Activated CD4-positive, alpha-beta memory T cell treated with anti-CD3 and anti-CD28 coated beads, Interleukin-2, amount 10 ng/mL, durations not matched to agents 7 days and 5 days (primary cell): ENCODE measurements at places on chromosomes 16 and 17.

DNA sequence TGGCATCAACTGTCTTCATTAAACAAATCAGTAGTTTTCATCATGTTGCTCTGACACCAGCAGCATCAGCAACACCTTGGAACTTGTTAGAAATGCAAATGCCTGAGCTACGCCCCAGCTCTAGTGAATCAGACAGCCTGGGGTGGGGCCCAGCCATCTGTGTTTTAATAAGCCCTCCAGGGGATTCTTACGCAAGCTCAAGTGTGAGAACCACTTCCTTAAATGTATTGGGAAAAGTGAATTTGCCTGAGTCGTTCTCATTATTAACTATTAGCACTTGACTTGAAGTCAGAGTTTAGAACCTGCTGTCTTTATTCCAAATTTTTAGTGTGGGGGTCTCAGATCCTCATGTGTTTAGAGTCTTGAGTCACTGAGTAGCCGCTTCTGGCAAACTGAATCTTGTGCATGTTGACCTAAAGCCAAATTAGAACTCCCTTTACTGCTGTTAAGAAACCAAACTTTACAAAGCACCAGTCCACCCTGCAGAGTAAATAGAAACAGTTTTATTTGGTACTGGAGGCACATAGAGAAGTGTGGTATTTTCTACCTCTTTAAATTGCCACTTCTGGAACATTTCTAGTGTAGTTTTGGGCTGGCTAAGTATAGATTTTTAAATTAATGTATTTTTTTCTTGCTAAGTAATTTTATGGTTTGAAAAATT lies 137.4 kb upstream of the COX10 start:
- DNase-seq = no peak

GRCh38 chr17:74497471-74497870 lies 31.0 kb downstream of the CD300A start:
- DNase-seq = peak; percentile 9

- peak; percentile 84 for DNase-seq
Measured at GRCh38 chr17:37047631-37048104, 98.9 kb downstream of the AATF start.

DNA sequence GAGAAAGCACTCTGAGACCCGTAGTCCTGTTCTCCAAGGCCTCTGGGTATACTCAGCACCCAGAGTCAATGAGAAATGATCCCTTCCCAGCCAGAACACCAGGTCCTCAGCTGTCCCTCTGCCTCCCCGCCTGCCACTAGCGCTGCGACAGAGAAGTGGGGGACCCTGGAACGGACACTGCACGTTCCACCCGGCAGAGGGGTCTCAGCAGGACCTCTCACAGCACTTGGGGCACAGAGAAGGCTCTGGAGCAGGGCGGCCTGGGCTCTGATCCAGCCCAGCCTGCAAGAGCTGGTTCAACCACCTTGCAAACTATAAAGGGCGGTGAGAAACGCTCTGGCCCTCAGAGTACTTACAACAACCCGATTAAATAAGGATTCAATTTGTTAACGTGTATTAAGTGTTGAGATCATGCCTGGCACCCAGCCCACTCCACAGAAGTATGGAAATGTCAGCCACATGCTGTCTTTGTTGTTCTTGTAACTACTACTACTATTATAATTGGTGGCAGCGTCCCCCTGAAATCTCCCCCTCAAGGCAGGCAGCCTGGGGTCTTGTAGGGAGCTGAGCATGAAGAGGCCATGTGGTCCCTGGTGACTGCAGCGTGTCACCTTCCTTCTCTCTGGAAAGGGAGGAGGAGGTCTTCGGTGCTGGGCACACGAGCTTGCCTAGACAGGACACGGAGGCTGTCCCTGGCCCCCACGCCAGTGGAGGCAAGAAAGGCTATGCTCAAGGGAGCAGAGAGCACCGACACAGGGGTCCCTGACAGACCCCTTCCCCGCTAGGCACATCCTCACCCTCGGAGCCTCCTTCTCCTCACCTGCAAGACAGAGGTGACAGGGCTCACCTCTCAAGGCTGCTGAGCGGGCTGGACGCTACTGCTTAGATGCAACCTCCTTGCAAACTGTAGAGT lies 2.4 kb downstream of the OSGIN1 start:
- no peak for DNase-seq

DNA sequence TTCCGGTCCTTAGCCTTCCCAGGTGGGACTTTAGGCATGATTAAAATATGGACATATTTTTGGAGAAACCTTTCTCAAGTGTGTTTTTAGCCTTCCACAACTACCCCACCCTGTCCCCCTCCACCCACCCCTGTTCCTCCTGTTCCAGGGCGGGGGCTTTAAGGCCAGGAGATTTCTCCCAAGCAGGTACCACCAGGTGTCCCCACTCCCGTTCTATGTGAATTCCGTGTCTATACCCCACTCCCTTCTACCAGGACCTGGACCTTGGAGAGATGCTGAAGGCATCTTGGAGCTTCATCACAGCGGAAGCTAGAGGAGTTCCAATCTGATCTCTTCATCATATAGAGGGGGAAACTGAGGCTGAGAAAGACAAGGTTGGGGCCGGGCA lies 9.7 kb downstream of the CA4 start:
- no peak for DNase-seq

GRCh38 chr17:57246257-57246656 lies 10.1 kb upstream of the MSI2 start:
- DNase-seq = no peak

- no peak for DNase-seq
Measured at GRCh38 chr17:57889892-57890856, 40.3 kb upstream of the MRPS23 start.
